ENCODE measurements at places on chromosomes 13 and 19.

DNA sequence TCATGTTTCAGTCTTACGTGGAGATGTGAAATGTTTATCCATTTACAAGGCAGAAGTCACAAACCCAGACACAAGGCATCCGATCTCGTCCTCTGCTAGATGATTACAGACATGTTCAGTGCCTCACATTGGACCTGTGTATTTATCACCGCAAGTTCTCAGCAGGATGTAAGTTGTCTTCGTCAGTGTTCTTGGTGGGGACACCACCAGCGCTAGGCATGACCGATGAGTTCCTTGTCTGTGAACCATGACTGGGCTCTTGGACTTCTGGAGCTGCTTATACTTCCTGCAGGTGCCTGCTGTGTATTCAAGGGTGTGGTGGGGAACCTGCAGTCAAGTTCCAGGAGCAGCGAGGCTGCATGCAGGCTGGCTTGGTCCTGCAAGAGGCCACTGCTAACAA lies 105.4 kb downstream of the URI1 start:
- DNase-seq, result no peak

DNA sequence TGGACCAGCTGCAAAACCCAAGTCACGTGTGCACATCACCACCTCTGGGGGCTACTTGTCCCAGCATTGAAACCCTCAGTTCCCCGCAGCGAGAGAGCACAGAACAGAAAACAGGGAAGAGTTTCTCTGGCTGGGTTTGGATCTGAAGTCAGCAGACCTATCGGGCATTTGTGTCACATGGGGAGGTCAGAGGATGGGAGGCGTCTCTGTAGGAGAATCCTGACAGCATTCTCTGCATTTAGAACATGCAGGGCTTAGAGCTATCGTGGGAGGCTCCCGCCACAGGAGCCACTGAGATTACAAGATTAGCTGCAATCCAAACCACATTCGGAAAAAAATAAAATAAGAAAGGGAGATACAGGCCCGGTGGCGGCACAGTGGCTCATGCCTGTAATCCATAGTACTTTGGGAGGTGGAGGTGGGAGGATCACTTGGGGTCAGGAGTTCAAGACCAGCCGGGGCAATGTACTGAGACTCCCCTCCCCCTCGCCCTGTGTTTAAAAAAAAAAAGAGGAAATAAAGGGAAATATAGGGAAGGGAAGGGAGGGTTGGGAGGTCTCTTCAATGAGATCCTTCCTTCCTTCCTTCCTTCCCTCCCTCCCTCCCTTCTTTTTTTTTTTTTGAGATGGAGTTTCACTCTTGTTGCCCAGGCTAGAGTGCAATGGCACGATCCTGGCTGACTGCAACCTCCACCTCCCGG lies 2.9 kb upstream of the TLE6 start:
- DNase-seq, result no peak

- DNase-seq, result no peak
Measured at GRCh38 chr13:73676550-73677047, 457.6 kb downstream of the KLF12 start.

DNA sequence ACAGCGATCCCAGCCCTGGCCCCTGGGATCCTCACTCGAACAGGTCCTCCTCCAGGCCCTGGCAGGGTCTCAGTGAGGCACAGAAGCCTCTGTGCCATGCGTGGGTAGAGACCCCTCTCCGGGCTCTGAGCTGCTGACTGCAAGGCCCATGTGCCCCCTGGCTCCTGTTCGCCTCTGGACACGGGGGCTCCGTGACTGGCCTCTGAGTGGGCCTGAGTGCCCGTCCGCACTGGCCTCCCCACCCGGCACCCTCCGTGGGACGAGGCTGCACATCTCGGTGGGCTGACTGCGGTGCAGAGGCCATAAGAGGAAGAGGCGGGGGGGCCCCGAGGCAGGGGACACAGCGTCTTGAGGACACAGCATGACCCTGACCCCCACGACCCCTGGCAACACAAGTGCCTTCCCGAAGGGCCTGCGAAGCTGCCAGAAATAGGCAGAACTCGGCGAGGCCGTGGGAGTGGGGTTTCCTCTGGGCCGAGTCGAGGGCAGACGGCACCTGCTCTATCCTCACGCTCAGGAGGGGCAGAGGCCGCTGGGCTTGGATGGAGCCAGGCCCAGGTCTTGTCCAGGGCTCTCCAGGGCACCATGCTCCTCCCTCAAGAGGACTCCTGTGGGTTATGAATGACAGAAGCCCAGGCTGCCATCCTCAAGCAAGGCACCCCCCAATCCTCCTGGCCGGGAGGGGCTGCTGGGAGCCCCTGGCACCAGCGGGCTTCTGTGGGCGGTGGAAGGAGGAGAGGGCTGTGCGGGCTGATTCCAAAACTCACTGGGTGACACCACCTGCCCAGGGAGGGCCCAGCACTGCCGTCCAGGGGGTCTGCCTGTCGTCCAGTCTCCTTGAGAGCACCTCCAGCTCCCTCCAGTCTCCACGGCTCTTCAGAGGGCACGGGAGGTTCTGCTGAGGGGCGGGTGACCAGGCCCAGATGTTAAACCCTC lies 52.6 kb downstream of the RASA3 start:
- no peak for DNase-seq

DNA sequence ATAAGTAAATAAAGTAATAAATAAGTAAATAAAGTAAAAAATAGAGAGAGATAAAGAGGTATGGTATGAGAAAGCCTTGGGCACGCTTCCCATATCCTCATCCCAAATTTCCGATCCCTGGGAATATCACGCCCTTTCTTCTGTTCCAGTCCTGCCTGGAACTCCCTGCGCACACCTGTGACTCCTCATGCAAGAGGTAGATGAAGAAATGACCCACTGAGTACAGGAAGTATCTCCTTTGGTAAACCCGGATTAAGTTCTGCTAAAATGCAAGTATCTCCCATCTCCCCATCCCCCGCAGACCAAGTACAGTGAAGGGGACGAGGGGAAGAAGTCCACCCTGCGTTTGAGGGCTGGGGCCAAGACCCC lies 399 bp upstream of the ZNF136 start:
- no peak for DNase-seq

DNA sequence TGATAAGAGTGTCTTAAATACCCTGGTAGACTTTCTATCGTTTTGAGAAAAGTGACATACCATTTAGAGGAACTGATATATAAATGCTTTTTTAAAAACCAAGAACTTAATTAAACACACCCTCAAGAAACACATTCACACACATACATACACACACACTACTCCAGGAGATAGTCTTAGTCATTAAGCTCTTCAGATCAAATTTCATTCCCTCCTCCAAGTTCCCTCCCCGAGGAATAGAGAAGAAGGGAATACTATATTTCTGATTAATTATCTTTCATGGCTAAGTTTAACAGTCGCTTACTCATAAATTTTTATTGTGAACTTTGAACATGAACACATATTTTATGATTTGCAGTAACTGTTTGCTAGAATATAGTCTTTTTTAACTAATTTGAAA lies 1109.5 kb downstream of the SLITRK1 start:
- DNase-seq, result no peak

GRCh38 chr13:114136576-114136975 lies 4.2 kb upstream of the RASA3 start:
- DNase-seq, result no peak

GRCh38 chr13:68851026-68851425 lies 1256.6 kb upstream of the ATXN8OS start:
- DNase-seq, result no peak

DNA sequence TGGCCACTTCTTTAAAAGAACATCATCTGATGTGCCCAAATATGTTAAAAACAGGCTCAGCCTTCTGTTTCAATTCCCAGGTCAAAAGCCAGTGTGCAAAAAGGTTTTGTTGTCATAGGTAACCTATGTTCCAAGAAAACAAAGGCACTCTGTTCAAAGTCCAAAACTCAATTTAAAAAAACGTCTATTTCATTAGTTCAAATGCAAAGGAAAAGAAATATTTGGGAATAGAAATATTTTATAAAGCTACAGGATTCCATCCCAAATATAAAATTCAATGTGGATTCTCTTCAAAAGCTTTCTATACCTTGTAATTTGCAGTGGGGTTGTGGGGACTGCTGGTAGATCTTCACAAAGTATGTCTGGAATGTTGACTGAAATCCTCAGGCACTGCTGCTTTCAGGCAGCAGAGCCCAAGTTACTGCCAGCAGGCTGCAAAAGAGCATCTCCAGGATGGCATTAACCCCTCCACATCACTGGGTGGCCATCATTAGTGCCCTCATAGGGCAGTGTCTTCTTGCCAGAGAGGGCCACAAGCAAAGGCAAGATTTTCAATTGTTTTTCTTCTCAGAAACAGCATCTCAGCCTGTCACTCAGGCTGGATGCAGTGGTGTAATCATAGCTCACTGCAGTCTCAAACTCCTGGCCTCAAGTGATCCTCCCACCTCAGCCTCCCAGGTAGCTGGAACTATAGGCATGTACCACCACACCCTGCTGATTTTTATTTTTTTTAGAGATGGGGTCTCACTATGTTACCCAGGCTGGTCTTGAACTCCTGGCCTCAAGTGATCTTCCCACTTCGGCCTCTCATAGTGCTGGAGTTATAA lies 22.8 kb upstream of the STK24 start:
- no peak for DNase-seq

- no peak for DNase-seq
Measured at GRCh38 chr19:42081584-42082203, 5.7 kb downstream of the ZNF574 start.

DNA sequence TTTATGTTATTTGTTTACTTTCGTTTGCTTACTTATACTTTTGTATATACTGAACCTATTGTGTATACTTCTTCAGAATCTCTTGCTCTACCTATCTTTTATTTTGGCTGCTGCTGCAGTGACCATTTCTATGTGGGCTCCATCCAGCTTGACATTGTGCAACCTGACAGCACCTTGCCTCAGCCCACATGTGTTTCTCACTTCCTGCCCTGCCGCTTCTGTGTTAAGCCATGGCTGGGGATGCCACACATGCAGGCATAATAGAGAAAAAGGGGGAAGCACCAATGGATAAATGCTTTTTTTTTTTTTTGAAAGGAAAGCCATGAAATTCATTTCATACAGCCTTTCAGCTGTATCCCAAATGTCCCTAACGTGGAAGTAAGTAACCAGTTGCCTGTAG lies 147.6 kb downstream of the RBM26 start:
- DNase-seq, result no peak

DNA sequence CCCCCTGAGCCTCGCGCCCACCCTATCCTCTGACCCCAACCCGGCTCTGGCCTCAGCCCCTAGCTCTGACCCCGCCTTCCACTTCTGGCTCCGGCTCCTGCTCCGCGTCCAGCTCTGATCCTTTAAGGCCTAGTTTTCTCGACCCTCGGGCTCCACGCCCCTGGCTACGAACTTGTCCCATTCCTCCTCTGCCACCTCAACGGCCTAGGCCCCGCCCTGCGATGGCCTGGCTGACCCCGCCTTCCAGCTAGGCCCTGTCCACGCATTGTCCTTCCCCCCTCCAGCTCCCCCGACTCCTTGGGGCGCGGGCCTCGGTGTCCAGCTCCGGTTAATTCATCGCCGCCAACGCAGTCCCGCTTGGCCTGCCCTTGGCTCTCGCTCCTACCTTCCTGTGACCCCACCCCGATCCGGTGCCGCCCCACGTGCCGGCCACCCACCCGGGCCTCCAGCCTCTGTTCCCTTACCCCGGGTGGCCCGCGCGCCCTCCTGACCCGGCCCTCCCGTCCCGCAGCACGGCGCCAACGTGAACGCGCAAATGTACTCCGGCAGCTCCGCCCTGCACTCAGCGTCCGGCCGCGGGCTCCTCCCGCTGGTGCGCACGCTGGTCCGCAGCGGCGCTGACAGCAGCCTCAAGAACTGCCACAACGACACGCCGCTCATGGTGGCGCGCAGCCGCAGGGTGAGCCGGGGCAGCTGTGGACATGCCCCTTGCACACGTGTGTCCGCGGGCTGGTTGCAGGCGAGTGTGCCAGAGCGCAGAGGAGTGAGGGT lies 9.4 kb downstream of the BCL3 start:
- no peak for DNase-seq

DNA sequence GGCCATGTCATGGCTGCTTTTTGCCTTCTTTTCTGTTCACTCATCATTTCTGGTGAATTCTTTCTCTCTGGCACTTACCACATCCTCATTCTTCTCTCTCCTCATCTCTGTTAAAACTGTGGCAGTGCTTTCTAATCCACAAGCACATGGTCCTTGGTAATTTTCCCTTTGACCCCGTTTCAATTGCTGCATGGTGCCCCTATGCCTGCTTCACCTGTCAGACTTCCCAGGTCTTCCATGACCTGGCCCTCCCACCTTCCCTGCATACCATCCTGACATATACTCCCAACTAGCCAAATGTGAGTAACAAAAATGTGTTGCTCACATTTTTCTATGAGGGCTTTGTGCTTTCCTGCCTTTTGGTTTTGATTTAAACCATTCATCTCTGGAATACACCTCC lies 286.5 kb downstream of the MTUS2 start:
- no peak for DNase-seq

DNA sequence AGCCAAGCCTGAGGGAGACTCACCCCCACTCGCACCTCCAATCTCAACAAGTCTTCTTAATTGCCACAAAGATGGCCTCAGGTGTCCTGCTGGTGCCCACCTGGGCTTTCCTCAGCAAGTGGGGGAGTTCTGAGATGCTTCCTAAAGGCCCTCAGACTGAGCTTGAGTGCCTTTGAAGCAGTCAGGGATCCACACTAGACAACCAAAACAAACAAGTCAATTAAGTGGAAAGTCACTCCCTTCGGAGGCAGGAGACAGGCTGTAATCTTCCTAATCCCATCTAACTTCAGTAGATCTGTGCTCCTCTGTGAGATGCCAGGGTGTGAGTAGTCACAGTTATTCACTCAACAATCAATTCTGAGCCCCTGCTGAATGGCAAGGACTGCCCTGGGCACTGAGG lies 68.3 kb upstream of the SERP2 start:
- no peak for DNase-seq

DNA sequence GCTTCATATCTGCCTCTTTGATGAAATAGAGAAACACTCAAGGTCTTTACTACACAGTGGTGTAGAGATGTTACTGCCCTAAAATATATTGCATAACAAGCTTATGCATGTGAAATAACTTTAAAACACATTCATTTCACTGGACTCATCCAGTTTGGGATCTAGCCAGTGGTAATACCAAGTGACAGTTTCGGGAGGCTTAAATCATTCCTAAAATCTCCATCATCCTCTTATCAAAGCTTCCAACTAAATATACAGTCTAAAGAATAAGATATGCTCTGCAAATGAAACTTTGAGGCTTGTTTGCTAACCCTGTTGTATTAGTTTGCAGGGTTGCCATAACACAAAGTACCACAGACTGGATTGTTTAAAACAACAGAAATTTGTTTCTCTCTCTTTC lies 52.8 kb downstream of the THSD1 start:
- DNase-seq, result no peak

DNA sequence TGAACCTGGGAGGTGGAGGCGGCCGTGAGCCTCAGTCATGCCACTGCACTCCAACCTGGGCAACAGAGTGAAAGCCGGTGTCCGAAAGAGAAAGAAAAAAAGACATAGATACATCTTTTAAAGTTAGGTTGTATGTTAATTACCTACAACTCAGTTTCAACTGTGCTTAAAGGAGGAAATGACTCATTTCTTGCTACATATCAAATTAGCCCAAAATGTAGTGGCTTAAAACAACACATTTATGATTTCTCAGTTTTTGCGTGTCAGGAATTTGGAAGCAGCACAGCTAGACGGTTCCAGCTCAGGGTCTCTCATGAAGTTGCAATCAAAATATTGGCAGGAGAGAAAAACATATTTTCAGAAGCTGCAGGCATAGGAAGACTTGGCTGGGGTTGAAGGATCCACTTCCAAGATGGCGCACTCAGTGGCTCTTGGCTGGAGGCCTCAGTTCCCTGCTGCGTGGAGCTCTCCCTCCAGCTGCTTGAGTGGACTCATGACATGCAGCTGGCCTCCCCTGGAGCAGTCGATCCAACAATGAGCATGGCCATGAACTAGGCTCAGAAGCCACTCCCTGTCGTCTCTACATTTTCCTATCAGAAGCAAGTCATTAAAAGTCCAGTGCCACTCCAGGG lies 7.1 kb downstream of the LDLR start:
- no peak for DNase-seq

Measured in NCI-H1417 treated with DMSO at 0.1 percent for 48 hours (cell line).